ENCODE measurements at places on chromosomes 13 and 19.

- DNase-seq: no peak
Measured at GRCh38 chr19:1911098-1911497, 5.9 kb downstream of the ADAT3 start.

DNA sequence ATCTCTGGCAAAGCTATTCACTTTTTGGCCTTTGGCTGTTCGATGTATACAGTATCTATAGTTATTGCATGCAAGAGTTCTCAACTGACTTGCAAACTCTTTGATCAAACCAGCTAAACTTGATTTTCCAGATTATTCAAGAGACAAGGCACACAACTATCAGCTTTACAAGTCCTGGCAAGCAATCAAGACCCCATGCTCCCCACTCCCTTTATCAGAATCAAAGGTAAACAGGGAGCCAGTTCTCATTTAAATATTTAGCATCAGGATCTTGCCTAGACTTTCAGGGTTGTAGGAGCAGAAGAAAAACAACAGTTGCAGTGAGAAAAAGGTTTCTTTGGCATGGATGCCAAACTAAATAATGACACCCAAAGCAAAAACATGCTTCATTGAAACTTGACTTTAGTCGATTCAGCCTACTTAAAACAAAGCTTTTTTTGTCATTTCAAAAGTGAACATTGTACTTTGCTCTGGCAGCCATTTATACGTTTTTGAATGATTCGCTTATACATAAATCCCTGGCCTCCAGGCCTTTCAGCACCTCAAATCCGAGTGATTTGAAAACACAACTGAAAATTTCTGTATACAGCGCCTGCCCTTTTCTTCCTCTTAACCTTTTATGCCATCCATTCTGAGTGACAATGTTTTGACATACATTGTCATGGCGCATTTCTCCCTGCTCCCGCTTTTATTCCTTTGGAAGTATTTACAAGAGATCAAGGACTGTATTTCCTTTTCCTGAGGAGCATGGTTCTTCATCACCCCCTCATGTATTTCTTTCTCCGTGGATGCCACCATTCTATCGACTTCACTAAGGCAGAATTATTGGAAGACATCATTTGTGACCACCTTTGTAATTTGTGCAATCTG is 340.8 kb downstream of the KLF5 start:
- DNase-seq: no peak

- no peak for DNase-seq
Measured at GRCh38 chr19:14072535-14073260, at the start of gene MISP3. TSS of gene MISP3 (plus strand) at chr19:14072786. CDS start at chr19:14073310, 524 bp downstream.

- DNase-seq: peak; percentile 58
Measured at GRCh38 chr13:47337781-47338507, 441.1 kb upstream of the HTR2A start.

DNA sequence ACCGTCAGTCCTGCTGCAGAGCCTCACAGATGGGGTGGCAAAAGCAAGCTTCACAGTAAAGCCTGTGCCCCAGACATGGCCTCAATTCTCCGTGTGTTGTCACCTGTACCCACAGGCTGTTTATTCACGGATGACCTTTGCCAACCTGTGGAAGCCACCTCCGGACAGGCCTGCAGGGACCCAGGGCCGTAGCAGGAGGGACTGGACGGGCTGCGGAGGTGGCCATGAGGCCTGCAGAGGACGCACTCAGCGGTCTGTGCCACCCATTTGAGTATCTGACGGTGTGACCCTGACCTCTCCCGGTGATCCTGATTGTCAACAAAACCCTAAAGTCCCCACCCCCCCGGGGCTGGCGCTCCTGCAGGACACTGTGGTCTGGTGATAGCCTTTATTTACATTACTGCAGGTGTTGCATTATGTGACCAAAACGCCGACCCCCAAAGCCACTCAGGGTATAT is 7.8 kb upstream of the KLF16 start:
- no peak for DNase-seq

- no peak for DNase-seq
Measured at GRCh38 chr19:29851769-29852521, 40.2 kb downstream of the CCNE1 start.

- no peak for DNase-seq
Measured at GRCh38 chr19:29502581-29502850, 23.3 kb upstream of the VSTM2B start.

DNA sequence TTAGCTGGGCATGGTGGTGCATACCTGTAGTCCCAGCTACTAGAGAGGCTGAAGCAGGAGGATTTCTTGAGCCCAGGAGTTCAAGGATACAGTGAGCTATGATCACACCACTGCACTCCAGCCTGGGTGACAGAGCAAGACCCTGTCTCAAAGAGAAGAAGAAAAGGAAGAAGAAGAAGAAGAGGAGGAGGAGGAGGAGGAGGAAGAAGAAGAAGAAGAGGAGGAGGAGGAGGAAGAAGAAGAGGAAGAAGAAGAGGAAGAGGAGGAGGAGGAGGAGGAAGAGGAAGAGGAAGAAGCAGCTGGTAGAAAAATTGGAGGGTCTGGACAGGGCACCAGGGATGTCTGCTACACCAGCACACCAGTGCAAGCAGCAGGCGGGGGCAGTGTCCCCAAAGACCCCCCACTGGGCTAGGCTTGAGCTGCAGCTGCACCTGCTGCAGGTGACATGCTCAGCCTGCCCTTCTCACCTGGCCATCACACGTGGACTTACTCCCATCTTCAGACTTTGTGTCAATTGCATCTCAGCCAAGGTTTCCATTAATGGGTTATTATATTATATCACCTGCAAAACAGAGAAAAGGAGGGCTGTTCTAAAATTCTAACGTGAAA is 180.9 kb upstream of the ZNF507 start:
- no peak for DNase-seq
